ENCODE measurements at places on chromosomes 5 and 9.

DNA sequence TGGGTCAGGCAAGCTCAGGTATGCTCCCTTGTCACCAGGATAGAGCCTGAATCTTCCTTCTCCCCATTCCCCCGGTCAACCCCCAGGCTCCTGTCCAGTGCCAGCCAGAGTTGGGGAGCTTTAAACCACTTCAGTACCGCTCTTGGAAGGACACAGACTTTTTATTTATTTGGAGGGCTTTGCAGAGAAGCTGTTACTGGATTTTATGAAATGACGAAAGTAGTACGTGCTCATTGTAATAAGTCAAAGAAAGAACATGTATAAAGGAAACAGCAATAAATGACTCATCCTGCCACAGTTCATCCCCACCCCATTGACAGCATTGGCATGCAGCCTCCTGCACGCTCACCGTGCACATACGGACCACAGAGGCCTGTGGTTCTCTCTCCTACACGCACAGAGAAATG, 230.3 kb downstream of the AUH start:
- no peak overlapping the region for H3K27ac ChIP-seq
- H3K4me3 ChIP-seq: no peak overlapping the region
- no peak for DNase-seq
- no peaks in the 10 kb centered on the region for H3K4me1 ChIP-seq

- H3K27ac ChIP-seq: no peak overlapping the region
- no peak overlapping the region for H3K4me3 ChIP-seq
- no peak for DNase-seq
- H3K36me3 ChIP-seq: no peaks in the 10 kb centered on the region
- H3K27me3 ChIP-seq: no peaks in the 10 kb centered on the region
Measured at GRCh38 chr5:95100551-95100950, 184.3 kb downstream of the MCTP1 start.

DNA sequence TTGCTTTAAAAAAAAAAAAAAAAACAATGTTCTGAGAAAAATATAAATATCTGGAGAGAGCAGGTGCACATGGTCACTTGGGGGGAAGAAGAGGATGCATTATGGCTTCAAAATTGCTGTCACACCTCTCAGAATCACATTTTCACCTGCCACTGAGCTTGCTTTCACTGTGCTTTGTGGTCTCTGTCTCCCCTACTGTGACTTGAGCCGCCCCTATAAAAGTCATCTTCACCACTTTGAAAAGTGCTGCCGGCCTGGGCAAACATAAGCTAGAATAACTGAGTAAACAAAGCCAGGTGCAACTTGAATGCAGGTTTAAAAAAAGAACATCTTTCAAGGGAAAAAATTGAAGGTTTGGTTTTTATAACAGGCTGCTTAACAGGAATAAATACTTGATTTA, 368.1 kb upstream of the GRIA1 start:
- H3K27me3 ChIP-seq: no peaks in the 10 kb centered on the region
- H3K27ac ChIP-seq: no peak overlapping the region
- no peak overlapping the region for H3K4me3 ChIP-seq
- no peak for DNase-seq
- H3K4me1 ChIP-seq: no peaks in the 10 kb centered on the region

- no peaks in the 10 kb centered on the region for H3K27me3 ChIP-seq
- no peak for DNase-seq
- no peak overlapping the region for H3K4me3 ChIP-seq
- no peak overlapping the region for H3K27ac ChIP-seq
Measured at GRCh38 chr9:103992938-103993579, 101.0 kb upstream of the SMC2 start.

DNA sequence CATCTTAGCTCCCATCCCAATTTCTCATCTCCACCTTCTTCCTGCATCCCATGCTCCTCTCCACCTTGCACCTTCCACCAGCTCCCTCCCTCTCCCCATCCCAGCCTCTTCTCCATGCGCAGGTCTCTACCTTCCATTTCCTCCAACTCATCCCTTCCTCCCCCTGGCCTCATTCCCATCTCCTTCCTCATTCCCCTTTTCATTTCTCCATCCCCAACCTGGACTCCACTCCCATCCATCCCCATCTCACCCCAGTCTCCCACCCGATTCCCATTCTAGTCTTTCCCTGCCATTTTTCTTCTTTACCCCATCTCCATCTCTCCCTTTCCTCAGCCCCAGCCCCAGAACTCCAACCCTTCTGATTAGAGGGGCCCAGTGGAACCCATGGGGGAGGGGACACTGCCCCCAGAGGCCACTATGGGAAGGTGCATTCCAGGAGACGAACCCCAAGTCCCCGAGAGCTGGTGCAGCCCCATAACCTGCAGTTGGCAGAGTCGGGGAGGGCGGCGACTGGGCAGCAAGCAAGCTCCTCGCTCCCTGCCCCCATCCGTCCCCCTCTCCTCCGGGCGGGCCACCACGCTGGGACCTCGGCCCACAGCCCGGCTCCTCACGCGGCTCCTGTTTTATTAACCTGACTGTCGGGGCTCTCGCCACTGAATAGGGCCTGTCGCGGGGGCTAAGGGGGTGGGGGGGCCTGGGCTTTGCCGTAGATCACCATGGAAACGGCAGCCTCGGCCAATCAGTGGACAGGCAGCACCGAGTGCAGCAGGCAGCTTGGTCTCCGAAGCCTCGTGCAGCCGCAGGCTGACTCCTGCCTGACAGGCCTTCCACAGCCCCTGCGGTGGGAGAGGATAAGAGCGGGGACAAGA, 66.7 kb downstream of the PCDH1 start:
- no peak overlapping the region for H3K27ac ChIP-seq
- peaks cover 4% of the 10 kb centered on the region for H3K4me1 ChIP-seq
- peaks cover 78% of the 10 kb centered on the region for H3K27me3 ChIP-seq
- DNase-seq: peak; percentile 6
- no peaks in the 10 kb centered on the region for H3K36me3 ChIP-seq

DNA sequence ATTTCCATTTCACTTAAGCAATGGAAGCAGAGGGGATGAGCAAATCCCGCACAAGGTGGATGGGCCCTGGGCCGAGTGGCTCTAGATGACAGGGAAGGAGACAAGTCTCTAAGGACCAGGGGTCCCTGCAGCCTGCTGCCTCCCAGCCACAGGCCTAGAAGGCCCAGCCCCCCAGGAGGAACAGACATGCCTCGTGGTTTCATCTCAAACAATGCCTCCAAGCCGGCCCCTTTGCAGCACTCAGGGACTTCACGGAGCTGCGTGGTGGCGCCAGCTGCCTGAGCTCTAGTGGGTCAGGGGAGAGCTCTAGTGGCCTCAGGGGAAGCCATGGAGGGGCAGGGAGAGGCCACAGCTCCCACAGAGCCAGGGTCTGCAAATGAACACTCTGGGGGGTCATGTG, 48.8 kb downstream of the HABP4 start:
- H3K27me3 ChIP-seq: no peaks in the 10 kb centered on the region
- peaks cover 7% of the 10 kb centered on the region for H3K4me1 ChIP-seq
- H3K36me3 ChIP-seq: no peaks in the 10 kb centered on the region

DNA sequence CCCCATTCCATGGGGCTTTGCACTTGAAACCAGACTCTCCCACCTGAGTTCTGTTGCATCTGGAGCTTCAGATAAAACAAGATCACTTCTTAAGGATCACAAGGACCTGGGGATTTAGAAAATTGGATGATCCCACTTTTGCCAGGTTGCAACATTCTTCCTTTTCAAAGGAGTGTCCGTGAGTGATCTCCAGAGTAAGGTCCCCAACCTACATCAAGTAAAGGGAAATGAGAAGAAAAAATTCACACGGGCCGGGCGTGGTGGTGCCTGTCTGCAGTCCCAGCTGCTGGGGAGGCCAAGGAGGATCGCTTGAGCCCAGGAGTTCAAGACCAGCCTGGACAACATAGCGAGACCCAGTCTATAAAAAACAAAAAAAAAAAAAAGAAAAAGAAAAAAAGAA, 41.2 kb upstream of the COL5A1 start:
- H3K27me3 ChIP-seq: no peaks in the 10 kb centered on the region
- no peak overlapping the region for H3K27ac ChIP-seq
- no peaks in the 10 kb centered on the region for H3K36me3 ChIP-seq
- no peak overlapping the region for H3K4me3 ChIP-seq
